ENCODE measurements at places on chromosomes 16 and 17.

DNA sequence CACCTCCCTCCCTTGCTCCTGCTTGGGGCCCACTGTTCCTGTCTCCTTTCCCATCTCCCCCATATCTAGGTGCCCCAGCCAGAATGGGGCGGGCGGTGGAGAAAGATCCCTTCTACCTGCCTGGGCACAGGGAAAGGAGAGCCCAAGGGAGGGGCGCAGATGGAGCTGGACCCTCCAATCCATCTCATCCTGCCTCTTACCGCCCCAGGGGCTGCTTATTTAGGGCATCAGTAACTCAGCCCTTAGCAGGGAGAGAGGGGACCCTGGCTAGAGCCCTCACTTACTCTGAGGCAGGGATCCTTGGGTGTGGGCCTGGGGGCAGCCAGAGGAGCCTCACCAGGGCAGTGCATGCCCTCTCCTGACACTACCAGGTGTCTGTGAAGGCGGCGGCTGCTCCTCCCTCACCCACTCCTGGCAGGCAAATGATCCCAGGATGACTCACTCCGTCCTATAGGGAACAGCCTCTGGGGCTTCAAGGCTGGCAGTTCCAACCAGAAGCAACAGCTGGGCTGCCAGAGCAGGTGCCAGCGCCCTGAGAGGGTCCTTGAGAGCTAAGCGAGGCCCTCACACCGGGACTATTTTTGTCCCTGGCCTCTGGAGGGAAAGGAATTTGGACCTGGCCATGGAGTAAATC lies 16.3 kb upstream of the BCAR1 start:
- DNase-seq, result no peak

GRCh38 chr17:64499805-64500486 lies 3.1 kb upstream of the POLG2 start:
- DNase-seq, result no peak

DNA sequence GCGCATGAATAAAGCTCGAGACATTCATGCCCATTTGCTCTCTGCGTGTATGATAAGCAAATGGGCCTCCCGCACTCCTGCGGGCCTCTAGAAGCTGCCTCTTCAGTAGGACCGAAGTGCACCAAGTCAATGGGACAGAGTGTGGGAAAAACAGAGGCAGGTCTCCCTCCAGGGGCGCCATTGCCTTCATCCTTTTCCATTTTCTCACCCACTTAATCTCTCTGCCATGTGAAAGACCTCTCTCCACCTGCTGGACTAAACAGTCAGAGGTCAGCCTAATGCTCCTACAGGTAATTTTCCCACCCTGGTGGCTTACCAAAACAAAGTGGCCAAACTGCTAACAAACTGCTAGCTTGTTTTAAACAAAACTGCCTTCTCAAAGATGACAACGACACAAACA lies 210.9 kb downstream of the ZFHX3 start:
- no peak for DNase-seq

DNA sequence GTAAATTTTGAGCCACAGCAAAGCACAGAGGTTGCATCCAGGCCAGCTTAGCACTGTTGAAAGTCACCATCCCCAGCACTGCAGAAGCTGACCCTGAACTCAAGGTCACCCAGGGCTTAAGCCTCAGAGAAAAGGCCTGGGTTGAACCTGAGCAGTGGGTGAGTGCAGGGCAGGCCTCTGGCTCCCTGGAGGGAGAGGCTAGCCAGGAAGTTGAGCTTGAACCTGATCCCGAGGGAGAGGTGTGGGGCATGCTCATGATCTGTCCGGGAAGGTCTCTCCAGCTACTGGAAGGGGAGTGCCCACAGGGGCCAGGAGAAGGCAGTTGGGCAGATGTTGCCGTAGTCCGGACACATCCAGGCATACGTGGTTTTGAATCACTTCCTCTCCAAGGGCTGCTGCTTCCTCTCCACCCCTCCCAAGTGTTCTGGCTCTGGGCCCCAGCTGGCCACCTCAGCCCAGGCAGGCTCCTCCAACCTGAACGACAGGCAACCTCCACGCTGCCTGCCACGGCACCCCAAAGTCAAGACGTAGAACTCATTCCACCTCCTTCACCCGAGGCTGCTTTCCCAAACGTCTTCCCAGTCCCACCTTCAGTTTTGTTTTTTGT lies 18.4 kb downstream of the CARHSP1 start:
- DNase-seq, result no peak

DNA sequence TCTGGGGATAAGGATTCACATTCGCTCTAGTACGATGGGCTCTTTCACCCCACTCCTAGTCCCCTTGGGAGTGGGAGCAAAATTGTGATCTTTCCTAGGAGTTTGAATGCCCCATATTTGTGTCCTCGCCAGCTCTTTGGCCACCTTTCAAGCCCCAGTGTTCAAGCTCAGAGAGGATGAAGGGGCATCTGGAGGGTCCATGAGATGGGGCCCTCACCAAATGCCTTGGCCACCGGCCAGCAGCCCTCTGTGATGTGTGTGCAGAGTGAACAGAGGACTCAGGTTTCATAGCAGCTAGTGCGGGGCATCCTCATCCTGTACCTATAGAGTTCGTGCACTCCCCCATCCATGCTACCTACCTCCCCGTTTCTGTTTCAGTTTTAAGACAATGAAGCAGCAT lies 140.6 kb downstream of the RAB11FIP4 start:
- no peak for DNase-seq

GRCh38 chr17:67133161-67133560 lies 88.8 kb downstream of the CACNG1 start:
- no peak for DNase-seq

DNA sequence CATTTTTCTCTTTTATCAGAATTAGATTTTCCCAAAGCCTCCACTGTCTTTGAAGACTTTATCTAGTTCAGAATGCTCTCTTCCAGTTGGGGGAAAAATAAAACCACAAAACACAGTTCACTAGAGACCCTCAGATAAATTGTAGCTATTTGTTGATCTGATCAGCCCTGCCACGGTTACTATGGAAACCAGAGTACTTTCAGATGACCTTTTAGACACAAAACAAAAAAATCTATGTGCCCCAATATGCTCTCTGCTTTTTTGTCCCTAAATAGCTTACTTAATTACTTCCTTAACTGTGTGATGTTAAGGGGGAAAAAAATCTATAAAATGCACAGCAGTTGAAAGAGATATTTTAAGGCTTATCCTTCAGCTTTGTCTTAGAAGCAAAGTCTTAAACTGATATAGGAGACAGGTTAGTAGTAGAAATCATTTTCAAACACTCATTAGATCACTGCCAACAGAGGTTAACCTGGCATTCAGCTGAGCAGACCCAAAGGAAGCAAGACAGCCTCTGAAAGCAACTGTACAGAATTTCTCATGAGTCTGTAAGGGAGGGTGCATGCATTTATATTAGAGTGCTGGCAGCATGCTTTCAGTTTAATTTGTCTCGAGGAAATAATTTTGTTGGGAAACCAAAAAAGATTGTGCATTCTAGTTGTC lies 129.9 kb upstream of the CACNG5 start:
- no peak for DNase-seq

DNA sequence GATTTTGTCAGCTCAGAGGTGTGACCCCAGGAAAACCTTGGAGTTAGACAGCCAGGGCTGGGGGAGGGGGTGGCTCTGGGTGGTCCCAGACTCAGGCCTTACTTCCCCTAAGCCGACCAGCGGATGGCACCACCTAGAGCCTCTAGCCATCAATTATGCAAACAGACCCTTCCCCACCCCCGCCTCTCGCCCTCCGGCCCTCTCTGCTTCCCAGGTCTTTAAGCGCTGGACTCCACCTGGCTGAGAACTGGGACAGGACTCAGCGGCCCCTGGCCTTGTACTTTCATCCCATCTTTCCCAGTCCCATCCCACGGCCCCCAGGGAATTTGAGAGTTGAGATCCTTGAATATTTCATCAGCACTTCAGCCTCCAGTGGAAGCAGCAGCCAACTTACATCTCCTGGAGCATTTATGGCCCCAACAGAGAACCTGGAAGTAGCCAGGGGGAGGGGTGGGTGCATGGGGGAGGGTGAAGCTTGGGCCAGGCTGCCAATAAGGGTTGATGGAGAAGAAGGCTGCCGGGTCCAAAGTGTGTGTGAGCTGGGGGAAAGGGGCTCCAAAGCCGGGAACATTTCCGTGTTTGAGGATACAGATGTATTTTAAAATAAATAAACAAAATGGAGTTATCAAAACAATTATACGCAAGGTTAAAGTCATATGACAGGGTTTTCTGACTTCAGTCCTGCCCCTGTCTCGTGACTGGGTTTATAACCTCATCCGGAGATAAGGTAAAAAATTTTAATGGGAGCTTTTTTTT lies 7.5 kb upstream of the JUP start:
- DNase-seq, result no peak

DNA sequence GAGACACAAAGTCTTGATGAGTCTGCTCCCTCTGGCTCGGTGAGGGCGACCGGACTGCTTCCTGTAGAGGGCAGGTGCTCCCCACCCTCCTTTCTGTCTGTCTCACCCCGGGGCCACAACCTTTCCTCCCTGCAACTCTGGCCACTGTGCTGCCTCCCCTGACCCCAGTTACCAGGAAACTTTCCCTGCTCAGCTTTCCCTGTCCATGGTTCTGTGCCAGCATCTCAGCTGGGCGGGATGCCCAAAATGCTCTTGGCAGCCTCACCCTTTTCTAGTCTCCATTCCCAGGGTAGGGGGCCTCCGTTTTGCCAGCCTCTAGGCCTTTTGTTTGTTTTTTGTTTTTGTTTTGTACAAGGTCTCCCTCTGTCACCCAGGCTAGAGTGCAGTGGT lies 1.4 kb downstream of the PLD2 start:
- no peak for DNase-seq

DNA sequence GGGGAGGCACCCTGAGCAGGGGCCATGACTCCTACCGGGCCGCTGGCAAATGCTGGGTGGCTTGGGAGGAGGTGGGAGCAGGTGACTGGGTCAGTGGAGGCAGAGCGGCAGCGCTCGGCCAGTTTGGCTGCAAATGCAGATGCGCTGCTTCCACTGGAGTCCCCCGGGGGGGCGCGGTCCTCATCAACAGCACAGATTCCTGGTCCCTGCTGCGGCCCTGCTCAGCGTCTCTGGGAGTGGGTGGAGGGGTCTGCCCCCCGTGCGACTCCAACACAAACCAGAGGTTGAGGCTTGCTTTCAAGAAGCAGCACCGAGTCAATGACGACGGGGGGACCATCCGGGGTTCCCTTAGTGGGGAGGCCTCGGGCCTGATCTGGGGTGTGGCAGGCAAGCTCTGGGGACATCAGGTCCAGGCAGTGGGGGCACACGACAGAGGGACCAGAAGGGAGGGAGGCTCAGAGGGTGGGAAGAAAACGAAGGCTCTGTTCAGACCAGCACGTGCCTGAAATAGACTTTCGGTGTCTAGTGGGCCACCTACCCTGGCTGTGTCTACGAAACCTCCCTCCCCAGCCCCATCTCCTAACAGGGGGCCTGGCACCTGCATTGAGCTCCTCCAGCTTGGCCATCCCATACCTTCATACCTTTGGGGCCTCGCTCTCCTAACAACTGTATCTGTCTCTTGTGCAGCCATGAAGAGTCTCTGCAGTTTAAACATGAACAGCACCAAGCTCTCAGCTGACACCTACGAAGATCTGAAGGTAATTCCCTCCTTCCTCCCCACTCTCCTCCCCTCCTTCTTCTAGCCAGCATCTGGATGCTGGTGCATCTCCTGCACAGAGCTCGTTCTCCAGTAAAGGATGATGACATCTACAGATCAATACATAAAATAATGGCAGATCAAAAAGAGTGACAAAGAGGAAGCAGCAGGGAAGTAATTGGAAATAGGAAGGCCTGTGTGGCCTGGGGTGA lies 72.5 kb upstream of the PLCG2 start:
- DNase-seq, result no peak

GRCh38 chr17:49223168-49223516 lies 7.4 kb downstream of the PHOSPHO1 start:
- DNase-seq, result no peak

GRCh38 chr17:7021993-7022778 lies 664 bp upstream of the BCL6B start:
- DNase-seq, result peak; percentile 62

GRCh38 chr16:55613613-55614335 lies 42.0 kb upstream of the SLC6A2 start:
- DNase-seq, result no peak

DNA sequence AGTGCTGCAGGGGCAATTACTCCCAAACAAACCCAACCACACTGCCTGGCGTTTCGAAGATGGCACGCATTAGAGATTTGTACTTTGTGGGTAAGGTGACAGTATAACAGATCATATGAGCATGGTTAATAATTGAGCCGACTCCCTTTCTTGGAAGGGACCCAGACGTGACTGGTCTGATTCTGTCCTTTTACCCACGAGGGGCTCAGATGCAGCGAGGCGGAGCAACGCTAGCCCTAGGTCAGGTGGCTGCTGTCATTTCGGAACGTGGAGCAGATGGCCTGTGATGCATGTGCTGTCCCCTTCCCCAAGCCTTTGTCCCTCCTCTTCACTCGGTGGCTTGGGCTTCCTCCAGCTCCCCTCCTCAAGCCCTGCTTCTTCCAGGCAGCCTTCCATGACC lies 84.2 kb downstream of the SNX29 start:
- no peak for DNase-seq
